ENCODE measurements at places on chromosomes 1 and 21.

- DNase-seq, result no peak
These were observed 169.8 kb downstream of the ST6GALNAC5 start for GRCh38 chr1:77037038-77037437.

DNA sequence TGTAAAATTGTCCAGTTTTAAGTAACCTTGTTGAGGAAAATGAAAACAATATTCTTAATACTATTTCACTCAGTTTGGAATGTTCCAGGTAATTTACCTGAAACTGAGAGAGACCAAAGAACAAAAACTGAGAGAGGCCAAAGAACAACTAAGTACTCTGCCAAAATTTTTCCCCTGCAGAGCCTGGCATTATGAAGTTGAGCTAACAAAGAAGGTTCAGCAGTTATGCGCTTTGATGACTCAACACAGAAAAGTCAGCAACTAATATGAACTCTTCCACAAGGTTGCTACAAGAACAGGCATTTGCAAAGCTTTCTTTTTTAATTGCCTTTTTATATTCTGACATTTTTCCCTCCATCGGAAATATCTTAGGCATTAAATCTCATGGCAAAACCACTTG, 270.9 kb downstream of the CHRM3 start:
- DNase-seq, result no peak

- DNase-seq, result no peak
These were observed 58.7 kb upstream of the RGS1 start for GRCh38 chr1:192516776-192517297.

GRCh38 chr1:160363951-160364735, 2.7 kb upstream of the NHLH1 start:
- no peak for DNase-seq

GRCh38 chr1:180982422-180982821, 40.2 kb downstream of the STX6 start:
- DNase-seq, result no peak

GRCh38 chr21:41438425-41439113, 12.5 kb downstream of the MX1 start:
- no peak for DNase-seq

GRCh38 chr1:165875171-165875570, 47.8 kb downstream of the UCK2 start:
- no peak for DNase-seq

DNA sequence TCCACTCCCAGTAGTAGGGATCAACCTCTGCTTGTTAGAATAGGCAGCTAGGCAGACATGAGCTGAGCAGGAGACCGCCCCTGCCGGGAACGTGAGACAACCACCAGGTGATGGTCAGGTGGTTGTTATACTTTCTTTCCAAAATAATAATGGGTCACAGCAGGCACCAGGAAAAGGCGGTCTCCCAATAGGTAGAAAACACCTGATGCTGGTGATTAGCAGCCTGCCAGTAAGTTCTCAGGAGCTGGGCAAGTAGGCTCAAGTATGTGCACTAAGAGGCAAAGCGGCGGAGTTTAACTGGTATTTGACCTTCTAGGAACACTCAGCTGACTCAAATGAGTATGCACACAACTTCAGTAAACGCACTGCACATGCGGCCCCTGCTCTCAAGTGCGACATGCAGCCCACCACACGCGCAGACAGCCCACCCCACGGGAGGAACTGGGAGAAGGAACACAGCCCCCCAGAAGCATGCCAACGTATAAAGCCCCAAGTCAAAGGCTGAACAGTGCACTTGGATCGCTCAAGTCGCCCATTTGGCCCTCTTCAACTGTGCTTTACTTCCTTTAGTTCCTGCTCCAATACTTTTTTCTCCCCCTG, 80.0 kb downstream of the DESI2 start:
- DNase-seq, result no peak

DNA sequence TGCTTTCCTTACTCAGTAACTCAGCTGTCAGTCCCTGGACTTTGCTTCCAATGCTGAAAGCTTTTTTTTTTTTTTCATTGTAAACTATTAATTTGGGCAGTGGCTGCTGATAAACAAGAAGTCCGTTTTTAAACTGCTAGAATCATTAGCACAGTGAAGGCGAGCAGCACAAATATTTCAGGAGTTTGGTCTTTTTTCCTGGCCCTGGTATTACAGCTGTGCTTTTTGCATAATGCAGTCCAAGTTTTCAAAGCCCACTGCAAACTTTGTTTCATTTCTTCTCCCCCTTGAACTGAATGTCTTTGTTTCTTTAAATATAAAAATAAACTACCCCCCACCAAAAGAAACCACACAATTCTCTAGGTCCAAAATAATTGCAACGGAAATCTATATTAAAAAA, 6.6 kb downstream of the GLIS1 start:
- no peak for DNase-seq

- no peak for DNase-seq
These were observed 863 bp downstream of the FH start for GRCh38 chr1:241518476-241519307.
